GM23338 (cell line): ENCODE measurements at places on chromosomes 6 and 20. TPM values are rescaled to one million over a fixed set of nuclear protein-coding genes. Genes with fewer than 3 reads are reported as not detected.
A peak's percentile ranks its signal among the peaks of the same experiment; 100 is the strongest.

DNA sequence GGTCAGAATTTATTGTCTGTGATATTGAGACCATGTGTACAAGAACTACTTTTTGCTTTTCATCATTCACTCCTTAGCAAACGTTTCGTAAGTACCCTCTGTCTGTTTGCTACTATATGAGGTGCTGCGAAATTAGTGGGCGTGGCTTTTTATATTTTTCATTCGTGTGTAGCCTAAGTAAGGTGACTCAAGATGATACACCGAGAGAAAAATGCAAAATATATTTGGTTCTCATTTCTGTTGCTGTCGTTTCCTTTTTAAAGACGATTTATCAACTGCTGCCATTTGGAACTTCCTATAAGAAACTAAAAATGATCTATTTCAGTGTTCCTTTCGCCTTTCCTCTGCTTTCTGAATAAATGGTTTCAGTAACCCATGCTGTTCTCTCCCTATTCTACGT, 61.2 kb downstream of the VAPB start:
- no peak for DNase-seq

GRCh38 chr6:134816780-134817179, 133.1 kb downstream of the ALDH8A1 start:
- no peak for DNase-seq

GRCh38 chr6:84953111-84953755, 188.8 kb upstream of the TBX18 start:
- DNase-seq = peak; percentile 3

DNA sequence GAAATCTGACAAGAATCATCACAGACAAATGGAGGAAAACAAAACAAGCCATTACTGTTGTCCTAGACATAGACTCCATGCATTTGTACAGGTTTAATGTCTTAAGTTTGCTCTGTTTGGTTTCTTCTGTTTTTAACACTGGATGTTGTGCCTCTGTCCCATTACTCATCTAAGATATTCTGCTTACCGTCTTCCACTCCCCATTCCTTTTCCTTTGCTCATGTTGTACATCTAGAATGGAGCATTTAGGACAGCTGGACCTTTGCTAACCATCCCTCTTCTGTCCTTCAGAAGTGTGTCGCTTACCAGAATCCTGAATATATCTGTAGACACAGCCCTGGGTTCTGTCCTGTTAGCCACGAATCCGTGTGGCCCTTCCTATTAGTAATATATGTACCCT, 35.2 kb downstream of the RAB22A start:
- DNase-seq = no peak

- peak; percentile 97 for DNase-seq
These were observed 12.3 kb downstream of the HMGN4 start for GRCh38 chr6:26550250-26550993.

DNA sequence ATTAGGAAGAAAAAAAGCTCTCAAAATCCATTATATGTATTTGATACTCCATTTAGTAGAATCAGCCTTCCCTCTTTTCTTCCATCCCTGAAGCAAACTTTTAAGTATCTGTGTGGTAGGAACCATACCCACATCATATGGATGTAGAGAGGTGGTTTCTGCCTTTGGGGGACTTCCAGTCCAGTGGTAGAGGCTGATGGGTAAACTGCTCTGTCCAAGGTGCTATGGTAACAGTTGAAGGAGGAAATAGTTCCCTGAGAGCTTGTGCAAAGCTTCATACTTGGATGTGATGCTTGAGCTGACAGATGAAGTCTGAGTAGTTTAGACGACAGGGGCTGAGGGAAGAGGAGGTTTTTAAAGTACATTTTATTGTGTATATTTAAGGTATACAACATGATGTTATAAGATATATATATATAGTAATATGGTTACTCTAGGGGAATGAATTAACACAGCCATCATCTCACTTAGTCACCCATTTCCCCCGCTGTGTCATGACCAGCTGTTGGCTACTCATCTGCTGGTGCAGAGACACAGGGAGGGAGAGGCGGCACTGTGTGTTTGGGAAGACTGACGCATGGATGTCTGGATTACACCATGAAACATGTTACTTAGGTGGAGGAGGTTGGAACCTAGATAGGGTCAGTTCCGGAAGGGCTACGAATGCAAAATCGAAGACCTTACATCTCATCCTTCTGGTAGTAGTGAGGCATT, 185.2 kb downstream of the FARS2 start:
- DNase-seq = no peak

DNA sequence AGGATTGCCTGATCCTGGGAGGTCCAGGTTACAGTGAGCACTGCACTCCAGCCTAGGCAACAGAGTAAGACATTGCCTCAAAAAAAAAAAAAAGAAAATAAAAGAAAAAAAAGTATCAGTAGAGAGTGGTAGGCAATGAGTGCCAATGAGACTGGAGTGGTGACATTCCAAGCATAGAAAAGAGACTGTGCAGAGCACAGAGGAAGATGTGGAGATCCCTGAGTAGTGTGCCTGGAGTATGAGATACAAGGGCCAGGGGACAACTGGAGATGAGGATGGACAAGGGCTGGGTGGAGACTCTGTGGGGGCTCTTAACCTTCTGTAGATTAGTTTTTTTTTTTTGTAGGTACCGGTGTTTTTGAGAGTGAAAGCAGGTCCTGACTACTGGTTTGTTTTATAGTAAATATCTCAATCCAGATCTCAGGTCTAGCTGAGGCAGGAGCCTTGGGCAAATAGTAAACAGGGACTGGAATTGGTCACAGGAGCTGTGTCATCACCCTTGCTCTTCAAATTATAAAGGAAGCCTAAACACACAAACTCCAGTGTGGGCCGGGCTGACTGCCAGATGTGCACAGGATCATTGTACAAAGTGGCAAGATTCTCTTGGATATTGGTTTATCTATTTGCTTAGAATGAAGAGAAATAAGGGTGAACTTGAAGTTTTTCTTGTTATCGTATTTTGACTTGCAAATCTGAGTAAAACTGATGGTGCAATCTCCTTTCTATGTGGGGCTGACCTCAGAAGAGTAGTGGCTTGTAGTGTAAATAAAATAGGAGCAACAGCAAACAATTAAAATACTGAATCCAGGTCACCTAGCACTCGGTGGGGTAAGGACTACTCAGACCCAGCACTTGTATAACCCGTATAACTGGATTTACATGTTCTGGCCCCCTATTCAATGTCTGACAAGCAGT, 144.9 kb downstream of the SOX4 start:
- DNase-seq = no peak

GRCh38 chr6:151576633-151577032, 82.8 kb downstream of the CCDC170 start:
- DNase-seq = no peak

GRCh38 chr20:49312661-49313060, 34.8 kb upstream of the ZNFX1 start:
- no peak for DNase-seq

DNA sequence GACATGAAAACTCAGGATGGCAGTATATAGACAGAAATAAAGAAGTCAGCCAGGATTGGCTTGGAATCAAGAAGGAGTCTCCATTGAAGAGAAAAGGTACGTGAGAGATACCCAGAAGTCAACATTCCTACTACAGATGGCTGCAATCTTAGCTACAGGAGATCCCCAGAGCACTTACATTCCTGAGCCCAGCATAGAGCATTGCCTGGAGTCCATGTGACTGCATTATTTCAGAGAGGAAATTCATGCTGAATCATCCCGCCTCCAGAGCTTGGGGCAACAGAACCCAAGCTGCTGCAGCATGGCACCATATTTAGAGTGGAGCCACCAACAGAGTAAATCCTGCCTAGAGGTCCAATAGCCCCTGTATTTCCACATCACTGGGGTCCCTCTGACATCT, 125.0 kb upstream of the GRIK2 start:
- no peak for DNase-seq

Gene ADGRB3
- total RNA-seq = 1.9 and 4.0 TPM in 2 replicates

Gene RAET1G
- total RNA-seq = not detected in 2 replicates

Gene UBE2C
- total RNA-seq = 198 and 247 TPM in 2 replicates

Gene TLDC2
- total RNA-seq = 0.38 and 0.85 TPM in 2 replicates
